T-helper 17 cell (primary cell): ENCODE measurements at places on chromosomes 7 and 10. TPM values are rescaled to one million over a fixed set of nuclear protein-coding genes. Genes with fewer than 3 reads are reported as not detected.

SPDYE6 gene
- not detected for total RNA-seq

ITGA8 gene
- not detected for total RNA-seq

PHYHIPL gene
- not detected for total RNA-seq

FGFBP3 gene
- 1.7 TPM for total RNA-seq

GRCh38 chr10:12681252-12681651 lies 320.3 kb downstream of the CCDC3 start:
- peaks cover 6% of the 10 kb centered on the region for H3K36me3 ChIP-seq
- peak overlapping the region; percentile 67 for H3K27ac ChIP-seq
- peak overlapping the region; percentile 81 for H3K4me3 ChIP-seq
- no peaks in the 10 kb centered on the region for H3K27me3 ChIP-seq
- H3K4me1 ChIP-seq, result peaks cover 11% of the 10 kb centered on the region
- DNase-seq, result no peak

- H3K27me3 ChIP-seq, result no peaks in the 10 kb centered on the region
- no peaks in the 10 kb centered on the region for H3K4me1 ChIP-seq
- H3K36me3 ChIP-seq, result no peaks in the 10 kb centered on the region
- no peak overlapping the region for H3K4me3 ChIP-seq
- H3K27ac ChIP-seq, result no peak overlapping the region
Observed at GRCh38 chr7:80611779-80612178, 26.7 kb upstream of the CD36 start.

DNA sequence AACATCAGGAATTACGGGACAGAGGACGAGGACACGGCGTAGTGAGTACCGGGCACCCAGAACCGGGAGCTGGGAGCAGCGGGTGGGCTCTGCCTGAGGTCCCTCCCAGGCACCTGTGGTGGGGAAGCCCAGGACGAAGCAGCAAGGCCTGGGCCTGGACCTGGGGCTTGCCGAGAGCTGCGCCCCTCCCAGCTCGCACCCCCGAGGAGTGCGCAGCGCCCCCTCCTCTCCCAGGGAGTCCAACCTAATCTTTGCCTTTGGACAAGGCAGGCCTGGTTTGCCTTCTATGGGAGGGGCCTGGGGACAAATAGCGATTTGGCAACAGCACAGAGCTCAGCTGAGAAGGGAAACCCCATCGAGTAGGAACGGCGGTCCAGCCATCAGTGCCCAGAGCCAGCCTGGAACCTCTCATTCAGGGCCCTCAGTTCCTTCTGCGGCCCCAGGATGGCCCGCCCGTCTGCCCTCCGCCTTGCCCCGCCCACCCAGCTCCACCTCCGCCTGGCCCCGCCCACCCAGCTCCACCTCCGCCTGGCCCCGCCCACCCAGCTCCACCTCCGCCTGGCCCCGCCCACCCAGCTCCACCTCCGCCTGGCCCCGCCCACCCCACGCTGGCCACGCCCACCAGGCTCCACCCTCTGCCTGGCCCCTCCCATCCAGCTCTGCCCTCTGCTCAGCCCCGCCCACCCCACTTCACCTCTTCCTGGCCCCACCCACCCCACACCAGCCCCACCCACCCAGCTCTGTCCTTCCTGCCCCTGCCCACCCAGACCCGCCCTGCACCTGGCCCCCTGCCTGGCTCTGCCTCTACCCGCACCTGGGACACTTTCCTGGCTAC lies 32.5 kb upstream of the KNDC1 start:
- no peak overlapping the region for H3K27ac ChIP-seq
- H3K4me3 ChIP-seq, result no peak overlapping the region
- DNase-seq, result no peak
- peaks cover 3% of the 10 kb centered on the region for H3K36me3 ChIP-seq
- H3K27me3 ChIP-seq, result peaks cover 21% of the 10 kb centered on the region

DNA sequence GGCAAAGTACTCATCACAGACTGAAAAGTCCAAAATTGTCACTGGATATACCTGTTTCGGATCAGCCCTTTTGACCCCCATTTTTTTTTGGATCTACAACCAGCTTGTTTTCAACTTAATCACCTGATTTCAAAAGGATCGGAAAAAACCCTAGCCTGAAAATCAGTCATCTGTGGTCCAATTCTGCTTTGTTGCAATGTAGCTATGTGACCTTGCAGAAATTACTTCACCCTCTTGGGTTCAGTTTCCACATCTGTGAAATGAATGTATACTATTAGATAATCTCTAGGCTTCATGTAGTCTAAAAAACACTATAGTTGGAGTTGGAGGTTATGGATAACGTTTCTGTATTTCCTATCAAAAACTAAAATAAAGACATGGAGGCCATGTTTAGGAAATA lies 37.1 kb downstream of the STEAP4 start:
- no peak overlapping the region for H3K4me3 ChIP-seq
- no peak for DNase-seq
- H3K4me1 ChIP-seq, result no peaks in the 10 kb centered on the region
- H3K27ac ChIP-seq, result no peak overlapping the region
- no peaks in the 10 kb centered on the region for H3K36me3 ChIP-seq

- no peak overlapping the region for H3K4me3 ChIP-seq
- peaks cover 7% of the 10 kb centered on the region for H3K36me3 ChIP-seq
- H3K4me1 ChIP-seq, result peaks cover 2% of the 10 kb centered on the region
- DNase-seq, result no peak
- peaks cover 41% of the 10 kb centered on the region for H3K27me3 ChIP-seq
- H3K27ac ChIP-seq, result no peak overlapping the region
Observed at GRCh38 chr7:54782314-54782713, 23.3 kb upstream of the SEC61G start.

DNA sequence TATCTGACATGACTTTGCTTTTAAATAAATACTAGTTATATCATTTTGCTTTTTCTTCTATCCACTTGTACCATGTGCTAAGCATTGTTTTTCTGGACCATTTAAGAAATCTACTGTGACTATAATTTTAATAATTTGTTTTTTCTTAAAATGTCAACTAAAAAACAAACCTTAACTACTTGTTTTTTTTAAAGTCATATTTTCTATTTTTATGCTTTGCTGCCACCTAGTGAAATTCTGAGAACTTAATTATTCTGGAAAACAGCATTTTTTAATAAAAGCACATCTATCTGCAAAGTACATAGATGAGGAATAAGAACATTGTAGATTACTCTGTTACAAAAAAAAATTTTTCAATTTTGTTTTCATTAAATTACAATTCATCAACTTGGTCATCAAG lies 47.4 kb downstream of the ORC5 start:
- no peak overlapping the region for H3K4me3 ChIP-seq
- DNase-seq, result no peak
- H3K4me1 ChIP-seq, result peaks cover 2% of the 10 kb centered on the region
- H3K36me3 ChIP-seq, result peaks cover 2% of the 10 kb centered on the region
- H3K27ac ChIP-seq, result no peak overlapping the region

DNA sequence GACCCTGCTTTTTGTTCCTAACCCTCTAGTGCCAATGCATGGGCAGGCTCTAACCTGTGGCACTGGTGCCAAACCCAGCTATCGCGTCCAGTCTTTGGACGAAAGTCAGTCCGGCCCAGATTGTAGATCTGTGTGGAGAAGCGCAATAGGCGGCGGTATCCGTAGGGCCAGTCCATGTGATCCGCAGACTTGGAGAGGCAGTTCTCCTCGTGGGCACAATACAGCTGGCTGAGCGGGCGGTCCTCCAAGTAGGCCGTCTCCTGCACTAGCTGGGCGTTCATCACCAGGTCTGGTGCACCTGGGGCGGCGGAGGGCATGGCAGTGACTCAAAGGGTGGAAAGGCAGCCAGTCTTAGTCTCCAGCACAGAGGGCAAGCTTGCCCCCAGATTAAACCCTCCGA lies 14.5 kb downstream of the LOXL4 start:
- H3K4me1 ChIP-seq, result peaks cover 13% of the 10 kb centered on the region
- no peak for DNase-seq
- no peaks in the 10 kb centered on the region for H3K27me3 ChIP-seq
- H3K4me3 ChIP-seq, result no peak overlapping the region
- H3K27ac ChIP-seq, result no peak overlapping the region

- no peak for DNase-seq
- no peak overlapping the region for H3K27ac ChIP-seq
- peaks cover 13% of the 10 kb centered on the region for H3K36me3 ChIP-seq
- no peak overlapping the region for H3K4me3 ChIP-seq
Observed at GRCh38 chr10:26706206-26706605, 8.7 kb downstream of the PDSS1 start.

- H3K4me3 ChIP-seq, result no peak overlapping the region
- H3K36me3 ChIP-seq, result peaks cover 2% of the 10 kb centered on the region
- H3K27ac ChIP-seq, result no peak overlapping the region
- H3K27me3 ChIP-seq, result peaks cover 38% of the 10 kb centered on the region
- H3K4me1 ChIP-seq, result no peaks in the 10 kb centered on the region
Observed at GRCh38 chr10:32104622-32105509, 48.6 kb upstream of the KIF5B start.

- H3K36me3 ChIP-seq, result no peaks in the 10 kb centered on the region
- peaks cover 4% of the 10 kb centered on the region for H3K27me3 ChIP-seq
- no peak overlapping the region for H3K4me3 ChIP-seq
- H3K4me1 ChIP-seq, result peaks cover 5% of the 10 kb centered on the region
- H3K27ac ChIP-seq, result no peak overlapping the region
- DNase-seq, result no peak
Observed at GRCh38 chr7:50728184-50728583, 54.5 kb downstream of the GRB10 start.

DNA sequence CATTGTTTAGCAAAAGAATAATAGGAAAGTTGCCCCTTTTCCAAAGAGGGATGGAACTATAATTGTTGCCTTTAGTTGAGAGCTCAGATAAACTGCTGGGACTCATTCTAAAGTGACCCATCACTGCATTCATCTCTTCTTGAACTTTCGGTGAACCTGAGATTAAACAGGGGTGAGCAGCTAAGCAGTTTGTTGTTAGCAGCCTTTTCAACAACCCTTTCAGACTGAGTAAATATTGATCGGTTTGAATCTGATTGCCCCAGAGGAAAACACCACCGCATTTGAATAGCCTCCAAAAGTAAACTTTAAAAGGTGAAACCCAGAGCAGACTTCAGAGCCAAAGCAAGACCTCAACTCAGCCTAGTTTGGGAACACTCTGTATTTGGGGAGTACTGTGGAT lies 4.7 kb downstream of the HOXA1 start:
- no peak overlapping the region for H3K27ac ChIP-seq
- peaks cover 13% of the 10 kb centered on the region for H3K4me1 ChIP-seq
- no peak overlapping the region for H3K4me3 ChIP-seq

GRCh38 chr10:30447125-30447799 lies 13.3 kb downstream of the MAP3K8 start:
- H3K4me1 ChIP-seq, result peaks cover 9% of the 10 kb centered on the region
- no peaks in the 10 kb centered on the region for H3K27me3 ChIP-seq
- DNase-seq, result no peak
- no peak overlapping the region for H3K27ac ChIP-seq
- H3K4me3 ChIP-seq, result no peak overlapping the region

- peaks cover 2% of the 10 kb centered on the region for H3K4me1 ChIP-seq
- H3K27ac ChIP-seq, result peak overlapping the region; percentile 29
- DNase-seq, result no peak
- H3K27me3 ChIP-seq, result peaks cover 34% of the 10 kb centered on the region
- H3K4me3 ChIP-seq, result no peak overlapping the region
Observed at GRCh38 chr7:28272461-28272877, 91.9 kb upstream of the JAZF1 start.

DNA sequence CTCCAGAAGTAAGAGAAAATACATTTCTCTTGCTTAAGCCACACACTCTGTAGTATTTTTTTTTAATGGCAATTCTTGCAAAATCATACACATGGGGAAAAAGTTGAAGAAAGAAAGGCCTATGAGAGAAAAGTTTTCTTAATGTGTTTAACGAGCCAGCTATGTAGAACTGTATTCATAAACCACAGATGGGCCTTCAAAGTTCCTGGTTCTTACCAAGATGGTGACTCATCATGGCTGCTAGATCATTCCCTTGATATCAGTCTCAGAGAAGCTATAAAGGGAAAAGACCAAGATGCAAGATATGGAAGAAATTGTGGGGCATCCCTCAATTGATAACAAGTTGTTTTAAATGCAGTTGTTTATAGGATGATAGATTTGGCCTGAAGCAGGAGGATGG lies 992.7 kb upstream of the MBL2 start:
- H3K4me1 ChIP-seq, result no peaks in the 10 kb centered on the region
- no peak overlapping the region for H3K27ac ChIP-seq
- no peaks in the 10 kb centered on the region for H3K36me3 ChIP-seq

DNA sequence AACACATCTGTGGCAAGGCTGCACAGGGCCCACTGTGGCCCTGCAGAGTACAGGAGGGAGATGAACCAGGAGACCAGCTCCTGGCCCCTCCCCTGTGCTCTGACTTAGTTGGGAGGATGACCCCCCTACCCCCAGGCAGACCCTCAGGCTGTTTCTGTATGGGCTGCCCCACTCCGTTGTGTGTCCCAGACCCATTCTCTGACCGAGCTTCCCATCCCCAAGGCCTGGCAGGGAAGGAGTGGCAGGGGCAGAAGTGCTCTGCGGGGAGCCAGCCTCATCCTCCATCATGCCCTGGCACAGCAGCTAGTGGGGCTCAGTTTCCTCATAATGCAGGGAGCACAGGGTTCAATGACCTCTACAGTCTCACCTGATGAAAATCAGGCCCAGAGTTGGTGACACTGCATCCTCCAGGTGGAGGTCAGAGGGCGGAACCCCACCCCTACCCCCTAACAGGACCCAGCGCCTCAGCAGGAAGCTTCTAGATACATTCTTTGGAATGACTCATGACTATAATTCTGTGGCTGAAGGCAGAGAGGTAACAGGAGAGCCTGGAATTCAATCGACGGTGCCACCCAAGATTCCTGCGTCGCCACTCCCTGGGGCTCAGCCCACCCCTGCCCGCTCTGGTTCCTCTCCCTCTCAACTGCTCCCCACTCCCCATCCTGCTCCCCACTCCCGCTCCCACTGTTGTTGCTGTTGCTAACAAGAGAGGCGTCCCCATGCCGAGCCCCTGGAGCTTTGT lies 18.2 kb downstream of the PODXL start:
- no peaks in the 10 kb centered on the region for H3K27me3 ChIP-seq
- H3K36me3 ChIP-seq, result no peaks in the 10 kb centered on the region
- peaks cover 2% of the 10 kb centered on the region for H3K4me1 ChIP-seq
- no peak overlapping the region for H3K4me3 ChIP-seq
- H3K27ac ChIP-seq, result no peak overlapping the region

- DNase-seq, result no peak
- no peak overlapping the region for H3K4me3 ChIP-seq
- H3K27me3 ChIP-seq, result peaks cover 34% of the 10 kb centered on the region
- no peak overlapping the region for H3K27ac ChIP-seq
Observed at GRCh38 chr10:42836771-42837468, 54.3 kb downstream of the BMS1 start.
